ENCODE measurements at places on chromosomes 2 and 18. TPM values are rescaled to one million over a fixed set of nuclear protein-coding genes. Genes with fewer than 3 reads are reported as not detected.
A peak's percentile ranks its signal among the peaks of the same experiment; 100 is the strongest.

The GPR148 gene
- not detected for polyA plus RNA-seq

DNA sequence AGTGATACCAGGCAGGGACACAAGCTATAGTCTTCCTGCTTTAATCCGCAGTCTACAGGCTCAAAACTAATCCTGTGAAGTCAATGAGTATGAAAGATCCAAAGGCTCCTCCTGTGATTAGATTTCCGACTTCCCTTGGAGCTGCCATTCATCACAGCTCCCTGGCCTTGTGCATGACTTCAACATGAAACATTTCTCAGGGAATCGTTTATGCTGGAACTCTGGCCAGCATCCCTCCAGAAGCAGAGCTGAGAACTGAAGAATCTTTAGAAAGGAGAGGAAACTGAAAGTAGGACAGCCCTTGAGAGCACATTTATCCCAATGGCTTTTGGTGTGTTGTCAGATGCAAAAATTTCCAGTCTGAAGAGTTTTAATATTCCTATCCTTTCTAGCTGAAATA lies 84.3 kb upstream of the SESTD1 start:
- H3K27me3 ChIP-seq, result no peaks in the 10 kb centered on the region
- H3K27ac ChIP-seq, result no peak overlapping the region
- peaks cover 14% of the 10 kb centered on the region for H3K4me1 ChIP-seq
- no peak overlapping the region for H3K4me3 ChIP-seq

DNA sequence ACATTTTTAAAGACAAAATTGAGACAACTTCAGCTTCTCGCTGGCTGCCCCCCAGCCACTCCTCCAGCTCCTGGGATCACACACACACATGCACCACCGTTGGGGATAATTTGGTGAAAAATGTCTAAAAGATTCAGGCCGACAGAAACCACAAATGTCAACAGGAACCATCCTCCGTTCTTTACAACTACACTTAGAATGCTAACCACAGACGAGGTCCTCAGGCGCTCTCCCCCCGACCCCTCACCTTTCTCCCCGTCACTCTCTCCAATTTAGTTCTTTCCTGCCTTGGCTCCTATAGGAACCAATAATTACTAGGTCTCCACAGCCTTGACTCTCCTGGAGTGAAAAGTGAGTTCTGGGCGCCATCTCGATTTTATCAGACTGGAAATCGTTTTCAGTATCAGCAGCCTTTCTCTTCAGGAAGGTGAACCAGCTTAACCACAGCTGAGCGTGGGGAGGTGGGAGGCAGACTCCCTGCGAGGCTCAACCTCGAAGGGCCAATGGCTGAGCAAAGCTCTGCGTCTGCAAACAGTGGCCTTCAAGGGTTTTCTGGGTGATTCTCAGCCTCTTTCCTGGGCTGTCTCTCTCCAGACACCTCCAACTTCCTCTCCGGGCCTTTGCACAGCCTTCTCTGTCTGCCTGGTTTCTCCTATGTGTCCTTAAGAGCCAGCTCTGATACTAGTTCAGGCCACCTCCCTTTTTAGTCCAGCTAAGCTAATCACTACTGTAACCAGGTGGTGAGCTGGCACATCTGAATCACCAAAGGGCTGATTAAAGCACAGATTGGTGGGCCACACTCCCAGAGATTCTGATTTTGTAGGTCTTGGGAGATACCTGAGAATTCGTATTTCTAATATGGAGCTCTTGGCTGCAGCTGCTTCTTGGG lies 115.7 kb upstream of the COPS8 start:
- H3K36me3 ChIP-seq, result no peaks in the 10 kb centered on the region
- H3K4me1 ChIP-seq, result no peaks in the 10 kb centered on the region
- H3K27me3 ChIP-seq, result no peaks in the 10 kb centered on the region
- H3K4me3 ChIP-seq, result no peak overlapping the region

GRCh38 chr2:226308986-226309385 lies 490.6 kb downstream of the IRS1 start:
- H3K27me3 ChIP-seq, result no peaks in the 10 kb centered on the region
- no peaks in the 10 kb centered on the region for H3K36me3 ChIP-seq
- DNase-seq, result no peak
- H3K4me3 ChIP-seq, result no peak overlapping the region
- H3K4me1 ChIP-seq, result no peaks in the 10 kb centered on the region

DNA sequence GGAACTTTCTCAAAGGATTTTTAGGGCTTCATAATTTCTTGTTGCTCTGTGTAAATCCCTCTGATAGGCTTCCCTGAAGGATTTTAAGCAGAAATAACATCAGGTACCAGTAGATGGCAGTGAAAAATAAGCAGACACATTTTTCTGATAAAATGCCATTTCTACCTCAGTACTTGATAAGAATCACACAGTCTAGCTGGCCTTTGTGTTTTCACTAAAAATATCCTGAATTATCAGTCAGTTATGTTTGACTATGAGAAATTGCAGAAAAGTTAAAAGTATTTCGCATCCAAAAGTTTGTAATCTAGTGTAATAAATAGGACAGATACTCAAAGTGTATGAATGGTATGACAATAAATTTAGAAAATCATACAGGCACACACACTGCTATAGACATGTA lies 68.7 kb downstream of the DNAJC10 start:
- H3K27me3 ChIP-seq, result no peaks in the 10 kb centered on the region
- H3K36me3 ChIP-seq, result no peaks in the 10 kb centered on the region
- H3K4me3 ChIP-seq, result no peak overlapping the region
- no peak overlapping the region for H3K27ac ChIP-seq

The CRYBA2 gene
- polyA plus RNA-seq, result 26.6 TPM

The ATP9B gene
- 16.3 TPM for polyA plus RNA-seq

DNA sequence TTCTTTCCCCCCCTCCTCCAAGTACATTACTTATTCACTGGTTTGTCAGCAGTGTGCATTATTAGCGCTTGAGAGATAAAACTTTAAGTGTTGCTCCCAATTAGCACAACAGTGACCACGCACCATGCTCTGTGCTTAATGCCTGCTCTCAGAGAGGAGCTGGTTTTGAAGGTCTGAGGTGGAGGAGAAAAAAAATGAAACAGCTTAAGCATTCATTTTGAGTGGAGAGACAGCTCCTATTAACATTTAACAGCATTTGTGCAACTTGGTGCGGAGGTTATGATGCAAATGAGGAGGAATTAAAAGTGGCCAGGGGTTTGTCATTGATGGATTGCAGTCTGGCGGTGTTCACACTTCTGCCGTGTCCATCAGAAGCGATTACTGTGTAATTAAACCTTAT lies 141.8 kb downstream of the FIGN start:
- H3K4me1 ChIP-seq, result no peaks in the 10 kb centered on the region
- no peak overlapping the region for H3K4me3 ChIP-seq
- DNase-seq, result no peak

GRCh38 chr2:128534688-128535392 lies 216.2 kb upstream of the HS6ST1 start:
- H3K36me3 ChIP-seq, result no peaks in the 10 kb centered on the region
- H3K27me3 ChIP-seq, result no peaks in the 10 kb centered on the region
- DNase-seq, result no peak
- H3K4me3 ChIP-seq, result no peak overlapping the region
- no peaks in the 10 kb centered on the region for H3K4me1 ChIP-seq

DNA sequence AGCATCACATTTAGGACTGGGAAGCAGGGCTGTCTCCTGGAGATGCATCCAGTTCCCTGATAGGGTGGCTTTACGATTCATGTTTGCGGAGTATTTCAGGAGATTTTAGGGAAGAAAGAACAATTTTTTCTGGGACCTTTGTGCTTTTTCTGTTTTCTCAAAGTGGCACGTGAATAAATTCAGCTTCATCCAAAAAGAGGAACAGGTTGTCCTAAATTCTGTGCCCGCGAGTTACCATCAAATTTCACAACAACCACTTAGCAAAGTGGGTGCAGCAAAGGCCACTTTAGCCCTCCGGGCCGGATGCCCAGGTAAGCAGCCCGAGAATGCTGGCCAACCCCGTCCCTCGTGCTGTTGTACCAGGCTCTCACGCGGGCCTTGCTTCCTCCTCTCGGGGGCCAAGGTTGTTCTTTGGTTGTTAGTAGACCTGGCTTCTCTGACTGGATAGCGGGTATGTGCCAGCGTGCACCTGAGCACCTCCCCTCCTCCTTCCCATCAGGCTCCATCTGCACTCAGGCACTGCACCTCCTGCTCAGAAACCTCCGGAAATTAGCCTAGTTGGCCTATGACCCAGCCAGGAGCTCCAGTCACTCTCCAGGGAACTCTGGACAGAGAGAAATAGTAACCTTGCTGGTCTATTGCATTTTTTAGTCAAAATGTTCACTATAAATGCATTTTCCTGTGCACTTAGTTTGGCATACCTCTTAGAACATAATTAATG lies 83.0 kb downstream of the CMPK2 start:
- DNase-seq, result no peak
- H3K27me3 ChIP-seq, result no peaks in the 10 kb centered on the region
- no peak overlapping the region for H3K4me3 ChIP-seq
- H3K4me1 ChIP-seq, result no peaks in the 10 kb centered on the region

The DYSF gene
- polyA plus RNA-seq, result 5.7 TPM

The RAD51AP2 gene
- 0.20 TPM for polyA plus RNA-seq

DNA sequence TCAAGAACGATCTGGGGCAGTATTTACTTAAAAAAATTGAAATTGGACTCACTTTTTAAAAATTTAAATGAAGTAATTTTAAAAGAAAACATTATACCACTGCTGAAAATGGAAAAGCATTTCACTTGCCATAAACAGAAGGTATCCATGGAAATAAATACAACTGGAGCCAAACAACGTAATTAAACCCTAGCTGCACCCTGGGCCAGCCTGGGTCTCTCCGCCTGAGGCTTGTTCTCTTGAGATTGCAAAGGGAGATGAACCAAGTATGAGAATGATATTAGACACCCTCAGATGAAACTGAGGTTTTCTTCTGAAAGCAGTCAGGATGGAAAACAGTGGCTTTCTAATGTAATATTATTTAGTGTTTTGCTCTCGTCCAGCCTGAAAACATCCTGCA lies 264.4 kb downstream of the KCNE4 start:
- no peaks in the 10 kb centered on the region for H3K4me1 ChIP-seq
- no peaks in the 10 kb centered on the region for H3K36me3 ChIP-seq
- no peak overlapping the region for H3K4me3 ChIP-seq

DNA sequence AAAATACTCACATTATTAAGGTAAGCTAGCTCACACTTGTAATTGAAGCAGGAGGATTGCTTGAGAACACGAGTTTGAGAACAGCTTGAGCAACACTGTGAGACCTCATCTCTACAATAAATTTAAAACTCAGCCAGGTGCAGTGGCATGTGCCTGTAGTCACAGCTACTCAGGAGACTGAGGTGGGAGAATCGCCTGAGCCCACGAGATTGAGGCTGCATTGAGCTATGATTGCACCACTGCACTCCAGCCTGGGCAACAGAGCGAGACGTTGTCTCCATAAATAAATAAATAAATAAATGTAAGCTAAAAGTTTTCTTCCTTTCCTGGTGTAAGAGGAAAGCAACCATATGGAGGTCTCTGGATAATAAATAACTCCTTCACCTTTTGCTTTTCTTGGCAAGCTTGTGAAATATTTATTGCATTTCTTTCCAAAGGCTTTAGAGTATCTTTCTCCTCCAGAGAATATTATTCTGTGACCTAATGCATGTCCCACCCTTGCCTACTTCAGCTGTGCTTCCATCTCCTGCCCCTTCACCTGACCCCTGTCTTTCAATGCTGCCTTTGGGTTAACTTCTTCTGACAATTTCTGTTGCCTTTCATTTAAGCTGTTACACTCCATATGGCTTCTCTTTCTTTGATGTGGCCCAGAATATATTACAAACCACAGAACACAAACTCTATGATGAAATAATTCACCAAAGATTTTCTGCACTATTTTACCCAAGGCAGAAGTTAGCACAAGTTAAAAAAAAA lies 280.7 kb upstream of the RND3 start:
- DNase-seq, result no peak
- no peaks in the 10 kb centered on the region for H3K4me1 ChIP-seq
- H3K27me3 ChIP-seq, result no peaks in the 10 kb centered on the region
- H3K36me3 ChIP-seq, result no peaks in the 10 kb centered on the region
- H3K27ac ChIP-seq, result no peak overlapping the region
- no peak overlapping the region for H3K4me3 ChIP-seq

The IL1R2 gene
- 17.9 TPM for polyA plus RNA-seq

DNA sequence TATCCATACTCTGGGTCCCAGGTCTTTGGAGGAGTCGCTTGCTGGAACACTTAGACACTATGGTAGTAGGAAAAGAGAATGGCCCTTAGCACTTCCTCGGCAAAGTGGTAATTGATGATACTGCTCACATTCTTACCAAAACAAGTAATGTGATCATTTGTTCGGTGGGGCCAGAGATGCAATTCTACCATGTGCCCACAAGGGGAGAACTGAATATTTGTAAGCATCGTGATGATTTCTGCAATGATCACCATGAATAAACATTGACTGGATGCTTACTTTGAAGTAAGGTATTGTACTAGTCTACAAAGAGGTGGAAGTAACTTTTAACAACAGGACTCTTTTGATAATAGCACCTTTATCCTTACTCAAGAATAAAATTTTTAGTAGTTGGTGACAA lies 109.7 kb downstream of the CD8B2 start:
- H3K4me3 ChIP-seq, result no peak overlapping the region
- no peak overlapping the region for H3K27ac ChIP-seq
- H3K4me1 ChIP-seq, result no peaks in the 10 kb centered on the region
- DNase-seq, result no peak

DNA sequence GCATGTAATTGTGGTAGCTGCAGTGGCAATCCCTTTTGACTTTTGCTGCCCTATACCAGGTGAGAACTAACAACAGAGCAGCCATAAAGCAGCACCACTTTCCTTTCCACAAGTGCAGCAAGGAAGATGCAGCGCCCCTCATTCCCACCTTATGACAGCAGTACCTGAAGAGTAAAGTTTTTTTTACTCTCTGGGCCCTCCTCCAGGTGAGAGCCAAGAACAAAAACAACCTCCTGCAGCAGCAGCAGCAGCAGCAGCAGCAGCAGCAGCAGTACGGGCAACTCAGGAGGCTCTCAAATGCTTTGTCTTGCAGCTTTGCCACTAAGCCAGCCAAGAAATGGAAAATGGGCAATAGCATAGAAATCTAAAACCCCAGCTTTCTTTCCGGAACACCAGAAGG lies 397.5 kb downstream of the FIGN start:
- H3K27ac ChIP-seq, result no peak overlapping the region
- no peak for DNase-seq
- no peaks in the 10 kb centered on the region for H3K4me1 ChIP-seq
- H3K36me3 ChIP-seq, result no peaks in the 10 kb centered on the region

The FHL2 gene
- 50.8 TPM for polyA plus RNA-seq

DNA sequence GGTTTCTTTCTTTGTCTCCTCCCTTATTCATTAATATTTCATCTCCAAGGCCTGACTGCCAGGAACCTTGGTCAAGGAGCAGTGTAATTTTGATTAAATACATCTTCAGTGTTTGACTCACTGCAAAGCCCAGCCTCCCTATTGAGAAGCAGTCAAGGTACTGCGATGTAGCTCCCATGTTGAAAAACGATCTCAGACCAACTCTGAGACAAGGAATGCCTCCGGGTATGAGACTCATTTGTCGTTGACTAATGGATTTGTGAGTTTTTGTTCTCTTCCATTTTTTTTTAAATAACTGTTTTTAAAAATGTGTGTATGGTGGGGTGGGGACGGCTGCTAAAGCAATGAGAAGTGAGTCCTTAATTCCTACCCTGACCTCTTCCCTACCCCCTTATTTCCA lies 361.6 kb downstream of the SOX11 start:
- no peak overlapping the region for H3K27ac ChIP-seq
- no peak for DNase-seq
- H3K27me3 ChIP-seq, result no peaks in the 10 kb centered on the region
- no peaks in the 10 kb centered on the region for H3K36me3 ChIP-seq
- no peak overlapping the region for H3K4me3 ChIP-seq

The TFCP2L1 gene
- polyA plus RNA-seq, result 0.17 TPM

The PLA2R1 gene
- polyA plus RNA-seq, result 5.4 TPM

- peaks cover 32% of the 10 kb centered on the region for H3K4me1 ChIP-seq
- no peaks in the 10 kb centered on the region for H3K27me3 ChIP-seq
- DNase-seq, result no peak
- peak overlapping the region; percentile 46 for H3K27ac ChIP-seq
Observed at GRCh38 chr2:161124201-161124600, 36.0 kb upstream of the TANK start.
